ENCODE measurements at places on chromosomes 12 and 14. TPM values are rescaled to one million over a fixed set of nuclear protein-coding genes. Genes with fewer than 3 reads are reported as not detected.

The ADAM21 gene
- total RNA-seq = 0.13 TPM

The YBX3 gene
- 433 TPM for total RNA-seq

The CMTM5 gene
- not detected for total RNA-seq

The NKX2-1 gene
- total RNA-seq = not detected

The LHX5 gene
- not detected for total RNA-seq

The ZNF385A gene
- 31.9 TPM for total RNA-seq

The GPRC5D gene
- total RNA-seq = not detected

The BHLHE41 gene
- total RNA-seq = 21.0 TPM

The TMEM119 gene
- 13.0 TPM for total RNA-seq

The FOXN4 gene
- total RNA-seq = not detected

The REM2 gene
- 0.39 TPM for total RNA-seq
